Hair follicular keratinocyte (primary cell): ENCODE measurements at places on chromosomes 2 and 18. TPM values are rescaled to one million over a fixed set of nuclear protein-coding genes. Genes with fewer than 3 reads are reported as not detected.

KIDINS220 gene
- total RNA-seq: 18.4 and 22.0 TPM in 2 replicates

RASGRP3 gene
- not detected in 2 replicates for total RNA-seq

MC4R gene
- total RNA-seq: not detected in 2 replicates

RESP18 gene
- total RNA-seq: not detected in 2 replicates

ALLC gene
- total RNA-seq: not detected in 2 replicates

CRYBA2 gene
- total RNA-seq: not detected in 2 replicates

TWIST2 gene
- 13.0 and 23.1 TPM in 2 replicates for total RNA-seq

NGEF gene
- 0.04 and 0.16 TPM in 2 replicates for total RNA-seq
